ENCODE measurements at places on chromosomes 1 and 21.

DNA sequence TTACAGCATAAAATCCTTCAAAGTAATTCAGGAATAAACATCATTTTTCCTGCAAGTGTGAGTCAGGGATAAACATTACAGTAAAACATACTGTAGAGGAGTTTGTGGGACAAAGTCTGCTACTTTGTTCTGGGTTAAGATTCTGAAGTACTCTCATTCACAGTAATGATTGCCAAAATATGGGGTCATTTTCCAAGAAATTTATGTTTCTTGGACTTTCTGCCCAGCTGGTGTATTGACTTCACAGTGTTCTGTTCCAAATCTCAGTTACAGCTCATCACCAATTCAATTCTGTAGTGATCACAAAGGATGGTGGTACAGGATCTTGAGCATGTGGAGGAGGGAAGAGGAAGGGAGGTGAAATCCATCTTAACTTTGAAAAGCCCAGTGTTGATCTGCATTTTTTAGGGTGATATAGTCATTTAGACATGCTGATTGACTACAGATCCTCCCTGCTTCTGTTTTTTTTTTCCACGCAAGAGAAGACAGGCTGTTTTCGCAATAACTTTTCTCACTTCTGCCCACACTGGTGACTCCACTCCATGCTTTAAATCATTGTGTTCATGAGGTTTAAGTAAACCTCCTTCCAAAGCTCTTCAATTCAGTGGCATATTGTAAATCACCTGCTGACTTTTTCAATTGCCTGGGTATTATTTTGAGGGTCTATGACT lies 60.4 kb upstream of the C1orf53 start:
- DNase-seq, result peak; percentile 41

DNA sequence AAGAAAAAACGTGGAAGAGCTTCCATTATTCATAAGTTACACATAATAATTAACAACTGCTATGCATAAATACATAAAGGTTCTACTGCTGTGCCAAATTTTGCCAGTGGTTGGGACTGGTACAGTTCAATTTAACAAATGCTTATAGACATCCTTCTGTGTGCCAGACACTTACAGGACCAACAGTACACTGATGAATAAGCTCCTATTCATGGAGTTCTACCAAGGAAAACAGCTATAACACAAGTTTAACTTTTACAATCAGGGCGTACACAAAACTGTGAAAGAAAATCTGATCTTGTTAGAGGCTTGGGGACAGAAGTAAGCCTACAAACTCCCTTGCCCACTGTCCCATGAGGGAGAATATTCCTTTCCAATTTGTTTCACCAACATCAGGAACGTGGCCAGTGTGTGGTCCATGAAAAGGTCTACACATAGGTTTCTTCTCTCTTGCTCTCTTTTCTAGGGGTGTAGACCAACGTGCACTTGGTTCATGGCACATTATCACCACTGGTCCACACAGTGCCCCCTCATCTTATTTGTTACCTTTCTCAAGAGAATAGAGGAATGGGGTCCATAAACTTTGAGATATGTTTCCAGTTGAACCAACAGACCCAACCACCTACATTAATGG lies 10.1 kb downstream of the NRIP1 start:
- DNase-seq, result no peak

DNA sequence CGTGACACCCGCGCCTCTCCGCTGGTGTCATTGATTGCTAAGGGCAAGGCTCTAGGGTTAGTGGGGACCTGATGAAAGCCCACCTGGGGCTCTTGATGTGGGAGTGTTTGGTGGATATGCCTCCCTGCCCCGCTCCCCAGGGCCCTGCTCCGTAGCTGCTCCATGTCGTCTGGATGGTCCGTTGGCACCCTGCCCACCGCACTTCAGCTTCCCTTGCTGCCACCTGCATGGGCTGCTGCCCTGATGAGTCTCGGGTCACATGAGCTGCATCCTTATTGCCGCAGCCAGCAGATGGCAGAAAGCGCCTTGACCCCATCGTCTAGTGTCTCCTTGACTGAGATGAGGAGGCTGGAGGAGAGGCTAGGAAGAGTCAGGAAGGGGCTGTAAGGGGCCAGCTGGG lies 439.4 kb downstream of the CAMTA1 start:
- DNase-seq, result no peak

DNA sequence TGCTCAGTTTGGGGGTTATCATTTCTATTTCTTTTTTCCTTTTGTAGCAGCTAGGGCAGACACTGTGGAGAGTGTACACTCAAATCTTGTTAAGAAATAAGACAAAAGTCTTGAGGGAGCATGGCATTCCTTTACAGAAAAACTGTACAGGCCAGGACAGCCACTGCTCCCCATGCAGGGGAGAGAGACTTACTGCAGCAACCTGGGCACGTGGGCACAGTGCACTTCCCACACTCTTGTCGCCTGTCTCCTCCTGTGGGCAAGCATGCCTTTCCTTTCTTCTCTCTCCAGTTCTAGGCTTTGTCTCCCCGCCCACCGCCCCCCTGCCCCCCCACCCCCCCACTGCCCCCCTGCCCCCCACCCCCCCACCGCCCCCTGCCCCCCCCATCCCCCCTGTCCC lies 51.9 kb downstream of the PHC2 start:
- DNase-seq, result no peak

- peak; percentile 46 for DNase-seq
These were observed 151.6 kb downstream of the SDCCAG8 start for GRCh38 chr1:243407284-243408018.

- no peak for DNase-seq
These were observed 49.4 kb upstream of the KIAA1614 start for GRCh38 chr1:180863158-180863775.

GRCh38 chr1:911875-912739 lies 11.6 kb upstream of the SAMD11 start:
- DNase-seq, result no peak

GRCh38 chr1:154988058-154988954 lies 5.1 kb upstream of the LENEP start:
- no peak for DNase-seq

GRCh38 chr21:20997636-20998455 lies at the start of gene NCAM2:
NCAM2 (plus strand) TSS chr21:20998409.
- DNase-seq, result no peak

GRCh38 chr1:221923929-221924598 lies 182.2 kb upstream of the DUSP10 start:
- DNase-seq, result peak; percentile 12

DNA sequence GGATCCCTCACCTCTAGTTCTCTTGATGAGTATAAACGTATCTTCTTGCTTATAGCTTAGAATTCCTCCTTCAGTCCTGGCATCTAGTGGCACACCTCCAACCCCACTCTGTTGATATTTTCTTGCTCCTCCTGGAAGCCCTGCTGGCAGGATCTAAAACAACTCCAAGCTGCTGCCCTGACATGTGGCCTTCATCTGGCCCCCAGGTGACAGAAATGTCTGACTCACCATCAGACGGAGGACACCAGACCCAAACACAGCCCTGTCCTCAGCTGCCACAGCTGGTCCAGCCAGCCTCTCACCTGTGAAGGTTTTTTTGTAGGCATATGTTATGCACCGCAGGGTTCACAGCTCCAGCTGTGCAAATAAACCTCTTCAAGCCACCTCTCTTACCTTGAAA lies 53.4 kb downstream of the KRTAP19-8 start:
- no peak for DNase-seq

DNA sequence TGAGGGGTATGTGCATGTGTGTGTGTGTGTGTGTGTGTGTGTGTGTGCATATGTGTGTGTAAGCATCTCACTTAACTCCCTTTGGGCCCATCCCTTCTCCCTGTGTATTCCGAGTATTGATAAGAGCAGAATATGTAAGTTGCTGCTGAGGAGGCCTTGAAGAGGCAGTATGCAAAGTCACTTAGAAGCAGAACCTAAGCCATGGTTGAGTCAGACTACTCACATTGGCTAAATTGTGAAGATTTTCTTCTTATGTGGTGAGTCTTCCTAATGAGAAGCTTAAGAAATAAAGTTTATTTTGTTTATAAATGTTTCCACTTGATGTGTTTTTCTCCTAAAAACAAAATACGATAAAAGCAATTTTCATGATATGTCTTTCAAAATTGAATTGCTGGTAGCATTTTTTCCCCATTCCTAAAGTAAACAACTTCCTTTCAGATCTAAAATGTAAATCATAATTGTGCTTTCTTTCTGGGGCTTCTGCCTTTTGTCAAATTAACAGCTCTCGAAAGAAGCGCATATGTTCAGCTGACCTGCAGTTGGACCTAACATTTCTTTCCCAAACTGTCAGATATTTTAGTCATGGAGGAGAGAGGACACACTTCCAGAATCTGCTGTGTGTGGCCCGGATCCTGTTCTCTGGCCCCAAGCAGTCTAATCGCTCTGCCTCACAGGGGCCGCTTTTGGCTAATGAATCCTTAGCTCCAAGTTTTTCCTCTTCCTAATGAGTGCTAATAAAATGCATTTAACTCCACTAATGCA lies 284.0 kb downstream of the DUSP10 start:
- no peak for DNase-seq

DNA sequence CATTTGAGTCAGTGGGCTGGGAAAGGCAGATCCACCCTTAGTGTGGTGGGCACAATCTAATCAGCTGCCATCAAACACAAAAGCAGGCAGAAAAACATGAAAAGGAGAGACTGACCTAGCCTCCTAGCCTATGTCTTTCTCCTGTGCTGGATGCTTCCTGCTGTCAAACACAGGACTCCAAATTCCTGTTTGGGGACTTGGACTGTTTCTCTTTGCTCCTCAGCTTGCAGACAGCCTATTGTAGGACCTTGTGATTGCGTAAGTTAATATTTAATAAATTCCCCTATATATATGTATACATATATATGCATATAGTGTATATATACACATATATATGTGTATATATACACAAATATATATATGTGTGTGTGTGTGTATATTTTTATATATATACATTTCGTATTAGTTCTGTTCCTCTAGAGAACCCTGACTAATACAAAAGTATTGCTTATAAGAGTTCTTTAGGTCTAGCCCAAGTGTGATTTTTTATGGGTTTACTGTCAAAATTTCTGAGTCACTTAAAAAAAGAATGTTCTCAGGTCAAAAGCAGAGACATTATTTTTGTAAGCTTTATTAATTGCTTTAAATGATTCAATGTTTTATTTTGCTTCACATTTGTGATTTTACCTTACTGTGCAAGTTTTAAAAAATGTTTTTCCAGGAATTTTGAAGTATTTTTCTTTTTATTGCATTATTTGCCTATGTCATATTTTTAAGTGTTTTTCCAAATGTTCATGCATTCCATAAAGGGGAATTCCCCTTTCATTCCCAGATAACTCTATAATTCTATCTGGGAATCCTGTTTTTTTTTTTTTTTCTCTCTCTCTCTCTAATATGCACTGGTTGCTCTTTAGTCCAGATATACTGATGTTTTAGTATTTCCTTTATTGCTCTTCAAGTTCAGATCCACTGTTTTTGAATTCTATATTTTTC lies 92.1 kb upstream of the ADAMTS5 start:
- no peak for DNase-seq

DNA sequence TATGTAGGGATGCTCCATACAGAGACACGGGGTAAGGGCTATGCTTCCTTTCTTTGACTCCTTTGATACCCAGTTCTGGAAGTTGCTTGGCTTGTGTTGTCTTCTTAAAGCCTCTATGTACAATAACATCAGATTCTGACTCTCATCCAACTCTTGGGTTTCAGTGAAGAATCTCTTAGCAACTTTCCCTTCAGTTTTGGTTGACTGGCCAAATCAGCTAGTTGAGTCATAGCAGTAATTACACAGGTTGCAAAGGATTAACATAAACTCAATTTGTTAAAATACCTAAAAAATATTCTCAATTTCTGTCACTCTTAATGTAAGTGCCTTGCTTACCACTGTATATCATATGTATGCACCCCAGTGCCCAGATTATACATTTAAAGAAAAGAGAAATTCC lies 9.2 kb downstream of the CD1E start:
- DNase-seq, result no peak

GRCh38 chr1:236140705-236141446 lies 1.5 kb upstream of the GPR137B start:
- DNase-seq, result no peak

DNA sequence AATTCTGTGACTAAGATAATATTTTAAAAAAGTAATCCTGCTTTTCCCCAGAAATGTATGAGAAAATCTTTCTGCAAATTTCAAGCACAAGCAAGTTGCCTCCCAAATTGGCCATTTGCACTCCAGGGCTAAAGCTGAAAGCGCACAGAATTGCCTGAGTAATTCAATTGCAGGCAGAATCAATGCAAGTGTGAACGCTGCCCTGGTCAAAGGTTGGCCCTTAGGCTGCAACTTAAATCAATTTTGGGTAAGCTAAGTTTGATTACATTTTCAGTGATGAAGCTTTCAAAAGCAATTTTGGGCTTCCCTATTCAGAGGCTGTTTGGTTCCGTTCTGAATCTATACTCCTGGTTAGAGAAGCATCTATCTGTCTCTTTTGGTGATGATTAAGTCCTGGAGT lies 501.8 kb upstream of the ZRANB2 start:
- DNase-seq, result no peak
